Smooth muscle cell of the coronary artery (primary cell): ENCODE measurements at places on chromosomes 6 and 20. TPM values are rescaled to one million over a fixed set of nuclear protein-coding genes. Genes with fewer than 3 reads are reported as not detected.

The RNF217 gene
- 25.9 and 28.4 TPM in 2 replicates for total RNA-seq

The TCF21 gene
- total RNA-seq = 3.5 and 9.9 TPM in 2 replicates

The ZBTB46 gene
- total RNA-seq = 4.8 and 5.6 TPM in 2 replicates

The RPN2 gene
- 182 and 241 TPM in 2 replicates for total RNA-seq

The ACTL10 gene
- 1.5 and 2.8 TPM in 2 replicates for total RNA-seq

The SLC35F1 gene
- total RNA-seq = not detected in 2 replicates

The SMPD2 gene
- total RNA-seq = 12.6 and 14.4 TPM in 2 replicates

The KHDRBS2 gene
- total RNA-seq = not detected in 2 replicates

The POPDC3 gene
- total RNA-seq = 1.4 and 9.0 TPM in 2 replicates

The MRAP2 gene
- 1.7 and 6.3 TPM in 2 replicates for total RNA-seq

The KIFC1 gene
- total RNA-seq = 0.35 and 6.0 TPM in 2 replicates

The HAO1 gene
- total RNA-seq = not detected in 2 replicates

The CTAGE9 gene
- not detected in 2 replicates for total RNA-seq

The TMX4 gene
- total RNA-seq = 12.3 and 29.4 TPM in 2 replicates

The PRICKLE4 gene
- 0.15 and 0.23 TPM in 2 replicates for total RNA-seq

The PDSS2 gene
- total RNA-seq = 6.4 and 8.4 TPM in 2 replicates

The TDP2 gene
- total RNA-seq = 15.6 and 37.8 TPM in 2 replicates

The EPB41L2 gene
- total RNA-seq = 52.9 and 105 TPM in 2 replicates
